Kidney epithelial cell (primary cell): ENCODE measurements at places on chromosomes 1 and 21.
A peak's percentile ranks its signal among the peaks of the same experiment; 100 is the strongest.

DNA sequence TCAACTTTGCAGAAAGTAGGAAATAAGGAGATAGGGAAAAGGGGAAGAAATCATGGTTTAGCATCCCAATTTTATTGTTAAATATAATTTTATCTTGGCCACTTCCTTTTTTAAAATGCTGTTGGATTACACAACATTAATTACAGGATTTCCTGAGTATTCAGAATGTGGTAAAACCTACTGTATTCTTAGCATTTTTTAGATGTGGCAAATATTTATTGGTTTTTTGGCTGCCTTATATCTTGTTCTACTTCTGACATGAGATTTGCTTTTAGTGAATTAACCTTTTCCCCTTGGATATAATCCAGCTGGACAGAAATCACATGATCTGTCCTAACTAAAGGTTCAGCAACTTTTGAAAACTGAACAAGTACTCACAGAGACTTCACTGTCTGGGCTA, 104.9 kb downstream of the PTGS2 start:
- no peak for DNase-seq

GRCh38 chr1:154629061-154629674, 21.2 kb upstream of the ADAR start:
- DNase-seq, result no peak

GRCh38 chr21:34644825-34645224, 24.0 kb upstream of the CLIC6 start:
- DNase-seq, result no peak

GRCh38 chr21:37489553-37489952, 123.0 kb downstream of the DYRK1A start:
- no peak for DNase-seq

DNA sequence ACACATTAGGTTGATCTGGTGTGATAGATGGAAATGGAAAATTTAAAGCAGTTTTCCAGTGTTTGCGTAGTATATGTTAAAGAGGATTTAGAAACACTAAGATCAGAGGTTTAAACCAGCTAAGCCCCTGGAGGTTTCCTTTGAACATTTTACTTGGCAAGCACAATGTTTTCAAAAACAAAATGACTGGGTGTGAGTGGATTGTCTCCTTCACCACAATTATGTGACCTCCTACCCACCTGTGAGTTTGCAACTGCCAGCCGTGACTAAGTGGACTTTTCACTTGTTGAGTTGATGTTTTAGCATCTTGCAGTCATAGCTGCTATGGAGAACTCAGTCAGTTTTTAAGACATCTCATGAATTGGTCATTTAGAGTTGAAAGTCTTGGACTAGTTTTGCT, 4.7 kb downstream of the CCDC190 start:
- peak; percentile 97 for DNase-seq

DNA sequence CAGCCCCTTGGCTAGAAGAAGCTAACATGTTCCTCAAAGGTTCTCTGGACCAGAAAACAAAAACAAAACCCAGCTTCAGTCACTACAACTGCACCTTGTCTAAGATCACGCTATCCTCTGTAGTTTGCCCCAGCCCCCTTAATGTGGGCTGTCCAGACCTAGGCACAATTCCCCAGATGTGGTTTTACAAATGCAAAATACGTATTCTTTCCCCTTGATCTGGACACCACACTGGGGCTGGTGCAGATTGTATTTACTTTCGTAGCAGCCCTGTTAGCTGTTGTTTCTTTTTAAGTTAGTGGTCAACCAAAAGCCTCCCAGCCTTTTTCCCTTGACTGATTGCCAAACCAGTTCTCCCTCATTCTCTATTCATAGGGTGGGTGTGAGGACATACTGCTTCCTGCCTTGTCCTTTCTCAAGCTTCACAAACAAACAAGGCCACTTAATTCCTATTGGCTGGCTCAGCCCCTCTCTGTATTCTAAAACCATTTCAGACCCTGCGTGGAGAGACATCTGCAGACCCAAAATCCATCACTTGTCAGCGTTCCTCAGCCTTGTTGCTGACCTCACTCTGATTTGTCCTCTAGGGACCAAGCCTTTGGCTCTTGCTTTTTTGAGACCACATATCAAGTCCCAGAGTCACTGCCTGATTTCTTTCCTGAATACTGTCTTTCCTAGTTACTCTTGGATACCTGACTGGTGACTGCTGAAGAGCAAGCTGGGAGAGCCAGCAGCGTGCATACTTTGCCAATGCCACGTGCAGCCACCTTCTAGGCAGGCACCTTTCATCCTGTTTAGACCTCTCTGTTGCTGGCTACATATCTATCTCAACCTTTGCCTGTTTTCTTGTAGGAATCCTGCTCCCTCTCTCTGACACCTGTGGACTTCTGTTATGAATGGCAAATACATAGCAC, 96.4 kb upstream of the RAB3GAP2 start:
- peak; percentile 10 for DNase-seq

GRCh38 chr1:24424990-24425389, 9.4 kb downstream of the NIPAL3 start:
- DNase-seq, result no peak

GRCh38 chr1:3711780-3712451, 40.3 kb upstream of the CCDC27 start:
- DNase-seq, result no peak

- DNase-seq, result no peak
These were observed 27.2 kb downstream of the CAPN2 start for GRCh38 chr1:223739366-223740037.

- peak; percentile 61 for DNase-seq
These were observed 4.8 kb upstream of the TMCO1 start for GRCh38 chr1:165773324-165773965.

DNA sequence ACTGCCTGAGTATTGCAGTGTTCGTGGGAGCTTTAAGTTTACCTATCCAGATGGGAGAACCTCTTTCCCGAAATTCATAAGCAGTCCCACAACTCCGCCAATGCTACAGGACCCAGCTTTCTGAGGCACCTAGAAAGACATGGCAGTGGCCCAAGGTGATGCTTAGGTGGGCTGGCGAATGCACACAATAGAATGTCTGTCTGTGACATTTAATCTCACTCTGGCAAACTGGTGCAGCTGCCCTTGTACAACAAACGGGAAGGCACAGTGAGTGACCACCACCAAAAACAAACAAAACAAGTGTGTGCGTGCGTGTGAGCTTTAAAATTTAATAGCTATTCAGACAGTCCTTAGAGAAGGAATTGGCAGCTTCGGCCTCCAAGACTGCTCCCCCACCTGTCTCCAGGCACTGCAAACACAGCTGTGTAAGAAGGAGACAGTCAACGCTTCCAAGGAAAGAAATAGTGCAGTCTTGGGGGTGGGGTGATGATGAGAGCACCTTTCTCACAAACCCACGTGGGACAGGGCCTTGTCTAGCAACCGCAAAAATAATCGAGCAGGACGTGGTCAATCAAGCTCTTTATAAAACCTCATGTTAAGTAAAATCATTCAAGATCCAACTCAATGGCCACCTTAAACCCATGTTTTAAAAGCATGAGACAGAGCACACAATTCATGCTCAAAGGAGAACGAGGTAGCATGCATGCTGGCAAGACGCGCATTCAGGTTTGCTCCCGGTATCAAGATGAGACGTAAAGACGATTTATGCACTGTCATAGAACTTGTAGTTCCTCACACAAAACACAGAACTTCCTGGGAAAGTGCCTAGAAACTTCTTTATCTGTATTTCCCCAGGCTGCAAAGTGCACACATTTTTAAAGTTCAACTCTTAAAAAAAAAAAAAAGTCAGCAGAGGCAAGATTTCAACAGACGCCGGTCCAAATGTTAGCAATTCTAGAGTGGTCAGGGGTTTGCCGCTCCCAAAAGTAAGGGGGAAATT, 84.1 kb downstream of the TM2D1 start:
- DNase-seq, result no peak

GRCh38 chr1:157001304-157001703, 44.2 kb downstream of the ARHGEF11 start:
- DNase-seq, result no peak

DNA sequence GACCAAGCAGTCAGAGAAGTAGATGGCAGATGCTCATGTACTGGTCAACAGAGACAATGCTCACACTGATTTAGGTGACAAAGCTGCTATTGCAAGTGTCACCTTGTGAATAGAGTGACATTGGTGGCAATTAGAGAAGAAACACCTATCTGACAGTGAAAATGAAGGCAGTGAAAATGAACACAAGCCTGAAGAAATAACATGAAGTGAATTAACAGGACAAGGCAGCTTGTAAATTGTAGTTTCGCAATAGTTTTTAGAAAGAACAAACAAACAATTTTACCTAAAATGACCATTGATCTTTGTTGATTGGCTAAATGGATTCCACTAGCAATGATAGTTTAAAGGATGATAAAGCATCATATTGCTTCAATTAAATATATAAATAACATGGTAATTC, 1389.5 kb downstream of the PLA2G4A start:
- no peak for DNase-seq

DNA sequence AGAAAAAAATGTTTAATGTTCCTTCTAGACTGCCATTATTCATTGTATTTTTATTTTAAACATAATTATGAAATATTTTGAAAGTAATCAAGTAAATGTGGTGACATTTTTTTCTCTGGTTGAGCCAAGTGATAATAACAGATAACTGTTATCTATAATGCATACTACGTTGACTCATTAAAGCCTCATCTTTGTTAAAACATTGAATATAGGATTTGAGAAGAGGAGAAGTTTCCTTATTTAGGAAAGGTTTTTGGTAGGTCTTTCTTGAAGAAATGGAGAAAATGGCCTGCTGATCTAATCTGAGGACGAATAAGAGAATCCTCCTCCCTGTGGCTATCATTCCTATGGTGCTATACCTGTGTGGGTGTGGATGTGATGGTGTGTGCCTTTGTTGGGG, 89.0 kb downstream of the NFIA start:
- no peak for DNase-seq

DNA sequence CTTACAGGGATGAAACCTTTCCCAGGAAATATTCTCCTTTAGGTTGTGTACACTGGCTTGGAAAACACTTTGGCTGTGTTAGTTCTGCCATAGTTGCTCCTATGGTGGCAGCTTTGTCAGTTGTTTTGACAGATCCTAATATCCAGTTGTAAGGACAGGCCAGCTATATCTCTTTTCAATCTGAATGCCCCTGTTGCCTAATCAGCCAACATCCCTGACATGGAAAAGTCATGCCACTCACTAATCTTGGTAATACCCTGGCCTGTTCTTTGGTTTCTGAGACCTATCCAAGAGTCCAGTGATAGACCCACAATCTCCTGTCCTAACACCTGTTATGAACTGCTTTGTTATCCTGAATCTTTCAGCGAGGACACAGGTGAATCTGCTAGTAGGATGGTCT, 148.8 kb downstream of the MRPL39 start:
- no peak for DNase-seq

DNA sequence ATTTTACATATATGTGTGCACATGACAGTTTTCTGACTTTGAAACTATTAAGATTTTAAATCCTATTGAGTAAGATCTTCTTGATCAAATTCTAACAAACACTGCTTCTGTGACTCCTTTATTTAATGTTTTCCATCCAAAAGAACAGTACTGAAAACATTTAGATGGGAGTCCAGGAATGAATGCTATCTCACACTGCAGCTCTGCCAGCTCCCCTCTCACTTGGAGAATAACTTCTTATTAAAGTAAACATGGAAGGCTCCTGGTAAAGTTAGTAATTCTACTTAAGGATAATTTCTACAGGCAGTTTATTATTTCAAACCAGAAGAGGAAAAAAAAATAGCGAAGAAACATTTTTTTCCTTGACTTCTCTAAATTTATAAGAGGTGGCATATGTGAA, 349.1 kb downstream of the DPYD start:
- no peak for DNase-seq

GRCh38 chr1:81950591-81951244, 150.0 kb downstream of the ADGRL2 start:
- no peak for DNase-seq

DNA sequence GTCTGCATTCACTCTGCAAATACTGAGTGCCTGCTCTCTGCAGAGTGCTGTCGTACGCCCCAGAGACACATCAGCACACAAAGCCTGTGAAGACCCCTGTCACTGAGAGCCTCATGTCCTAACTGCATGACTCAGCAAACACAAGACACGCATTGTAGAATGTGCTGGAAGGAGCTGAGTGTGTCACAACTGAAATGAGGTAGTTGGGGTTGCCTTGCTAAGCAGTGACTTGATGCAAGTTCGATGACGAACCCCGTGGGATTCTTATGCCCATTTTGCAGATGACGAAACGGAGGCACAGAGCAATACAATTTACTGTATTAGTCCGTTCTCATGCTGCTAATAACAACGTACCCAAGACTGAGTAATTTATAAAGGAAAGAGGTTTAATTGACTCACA, 65.1 kb downstream of the RIPK4 start:
- no peak for DNase-seq

- no peak for DNase-seq
These were observed 31.8 kb downstream of the CLIC6 start for GRCh38 chr21:34700605-34701004.

DNA sequence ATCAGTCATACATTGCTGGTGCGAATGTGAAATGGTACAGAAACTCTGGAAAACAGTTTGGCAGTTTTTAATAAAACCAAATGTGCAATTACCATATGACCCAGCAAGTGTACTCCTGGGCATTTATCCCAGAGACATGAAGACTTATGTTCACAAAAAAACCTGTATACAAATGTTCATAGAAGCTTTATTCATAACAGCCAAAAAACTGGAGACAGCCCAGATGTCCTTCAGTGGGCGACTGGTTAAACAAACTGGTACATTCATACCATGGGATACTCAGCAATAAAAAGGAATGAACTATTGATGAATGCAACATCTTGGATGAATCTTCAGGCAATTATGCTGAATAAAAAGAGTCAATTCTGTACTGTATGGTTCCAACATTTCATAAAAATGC, 97.8 kb downstream of the DTL start:
- no peak for DNase-seq

DNA sequence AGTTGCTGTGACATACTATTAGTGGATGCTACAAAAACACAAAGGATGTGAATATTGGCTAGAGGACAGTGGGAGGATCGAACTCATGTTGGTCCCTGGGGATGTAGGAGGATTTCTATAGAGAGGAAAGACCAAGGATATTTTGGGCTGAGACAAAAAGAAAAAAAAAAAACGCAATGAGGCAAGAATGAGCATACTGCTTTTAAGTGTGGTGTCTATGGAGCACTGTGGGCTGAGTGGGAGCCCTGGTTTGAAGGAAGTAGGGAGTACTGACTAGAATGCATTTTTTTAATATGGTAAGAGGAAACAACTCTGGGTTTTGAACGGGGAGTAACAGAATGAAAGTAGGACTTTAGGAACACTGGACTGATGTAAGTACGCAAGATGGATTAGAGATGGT, 450.7 kb downstream of the NEGR1 start:
- no peak for DNase-seq

- no peak for DNase-seq
These were observed 971 bp upstream of the GNG4 start for GRCh38 chr1:235650341-235651169.
